ENCODE measurements at places on chromosomes 12 and 14.

GRCh38 chr14:99734406-99735051 is 50.4 kb downstream of the CYP46A1 start:
- no peak for DNase-seq

GRCh38 chr14:84894254-84894653 is 635.7 kb upstream of the FLRT2 start:
- no peak for DNase-seq

- DNase-seq, result no peak
These were observed 6.7 kb downstream of the SLC2A3 start for GRCh38 chr12:7929083-7929792.

- DNase-seq, result no peak
These were observed 2.6 kb downstream of the ARF6 start for GRCh38 chr14:49895480-49895879.

GRCh38 chr12:1881301-1881700 is 37.2 kb downstream of the CACNA2D4 start:
- no peak for DNase-seq

DNA sequence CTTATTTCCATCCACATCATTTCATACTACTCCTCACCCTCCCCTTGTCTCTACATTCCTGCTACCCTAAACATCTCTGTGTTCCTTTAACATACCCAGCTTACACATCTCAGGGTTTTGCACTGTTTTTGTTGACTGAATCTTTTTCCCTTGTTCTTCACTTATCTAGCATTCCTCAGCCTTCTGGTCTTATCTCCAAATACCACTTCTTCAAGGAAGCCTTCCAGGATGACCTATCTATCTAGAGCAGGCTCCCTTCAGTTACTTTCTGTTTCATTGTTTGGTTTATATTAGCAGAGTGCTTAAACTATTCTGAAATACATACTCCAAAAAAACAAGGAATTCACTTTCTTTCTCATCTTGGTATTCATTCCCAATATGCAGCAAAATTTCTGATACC is 353.1 kb downstream of the NAV3 start:
- DNase-seq, result no peak

DNA sequence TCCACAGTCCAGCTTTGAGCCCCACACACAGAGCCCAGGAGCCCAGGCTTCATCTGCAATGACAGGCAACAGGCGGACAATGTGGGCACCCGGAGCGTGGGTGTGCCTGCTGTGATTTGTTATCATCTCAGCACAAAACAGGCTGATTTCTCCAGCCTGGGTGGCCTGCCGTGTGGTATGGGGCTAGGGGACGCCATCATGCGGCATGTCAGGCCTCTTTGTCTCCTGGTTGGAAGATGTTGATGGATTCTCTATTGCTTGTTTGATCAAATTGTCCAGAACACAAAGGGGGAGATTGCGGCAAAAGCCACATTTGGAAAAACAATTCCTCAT is 147.1 kb downstream of the KIF26A start:
- no peak for DNase-seq

DNA sequence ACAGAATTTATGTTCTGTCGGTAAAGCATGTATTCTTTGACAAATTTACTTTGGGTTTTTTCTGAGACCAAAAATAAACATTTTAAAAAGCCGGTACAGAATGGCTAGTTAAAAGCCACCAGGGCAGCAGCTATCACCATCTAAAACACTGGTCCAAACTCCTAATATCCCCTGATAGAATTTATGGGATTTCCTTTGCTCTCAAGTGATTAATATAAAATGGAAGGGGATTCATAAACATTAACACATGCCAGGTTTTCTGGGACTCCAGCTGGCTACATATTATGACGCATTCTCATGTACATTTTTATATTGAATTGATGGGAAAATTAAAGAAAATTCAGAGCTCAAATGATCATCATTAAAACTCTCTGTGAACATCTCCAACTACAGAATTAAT is 640.8 kb downstream of the C12orf50 start:
- DNase-seq, result no peak

GRCh38 chr12:6171409-6172015 is 28.7 kb upstream of the CD9 start:
- DNase-seq, result no peak

DNA sequence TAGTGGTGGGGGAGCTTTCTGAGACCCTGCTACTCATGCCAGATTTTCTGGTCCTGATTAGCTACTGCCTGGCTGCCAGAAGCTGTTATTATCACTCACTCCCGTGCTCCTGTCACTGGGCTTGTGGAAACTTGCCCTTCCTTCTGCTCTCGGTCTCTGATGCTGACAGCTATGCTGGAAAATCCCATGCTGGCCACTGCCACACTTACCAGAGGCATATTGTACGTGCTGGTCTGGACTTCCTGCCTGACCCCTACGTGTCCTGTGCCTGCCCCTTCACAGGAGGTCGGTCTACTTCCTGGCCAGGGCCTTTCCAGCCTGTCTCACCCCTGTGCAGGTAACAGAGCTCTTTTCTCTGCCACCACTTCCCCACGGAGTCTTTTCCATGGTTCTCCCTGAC is 149.4 kb upstream of the PLEKHG7 start:
- no peak for DNase-seq

DNA sequence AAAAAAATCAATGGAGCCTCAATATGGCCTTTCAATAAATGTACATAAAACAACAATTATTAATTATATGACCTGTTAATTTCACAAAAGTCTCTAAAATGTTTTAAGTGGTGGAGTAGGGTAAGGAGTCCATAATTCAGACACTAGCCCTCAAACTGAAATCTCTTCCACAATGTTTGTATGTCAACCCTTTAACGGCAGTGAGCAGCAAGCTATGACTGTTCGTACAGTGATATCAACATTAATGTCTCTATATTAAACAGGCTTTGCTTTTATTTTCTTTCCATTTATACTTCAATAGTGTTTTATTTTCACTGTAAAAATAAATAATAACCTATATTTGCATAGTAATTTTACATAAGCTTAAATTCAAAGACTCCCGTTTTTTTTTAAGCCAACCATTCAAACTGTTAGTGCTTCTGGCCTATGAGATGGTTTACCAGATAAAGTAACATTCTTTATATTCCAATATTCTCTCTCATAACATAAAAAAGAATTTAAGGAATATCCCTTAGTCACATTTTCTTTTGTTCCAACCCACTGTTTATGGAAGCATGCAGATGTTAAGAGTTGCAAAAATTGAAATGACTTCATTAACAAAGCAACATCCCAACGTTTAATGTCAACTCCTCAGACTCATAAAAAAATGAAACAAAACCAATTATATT is 2.3 kb downstream of the CDK17 start:
- no peak for DNase-seq

DNA sequence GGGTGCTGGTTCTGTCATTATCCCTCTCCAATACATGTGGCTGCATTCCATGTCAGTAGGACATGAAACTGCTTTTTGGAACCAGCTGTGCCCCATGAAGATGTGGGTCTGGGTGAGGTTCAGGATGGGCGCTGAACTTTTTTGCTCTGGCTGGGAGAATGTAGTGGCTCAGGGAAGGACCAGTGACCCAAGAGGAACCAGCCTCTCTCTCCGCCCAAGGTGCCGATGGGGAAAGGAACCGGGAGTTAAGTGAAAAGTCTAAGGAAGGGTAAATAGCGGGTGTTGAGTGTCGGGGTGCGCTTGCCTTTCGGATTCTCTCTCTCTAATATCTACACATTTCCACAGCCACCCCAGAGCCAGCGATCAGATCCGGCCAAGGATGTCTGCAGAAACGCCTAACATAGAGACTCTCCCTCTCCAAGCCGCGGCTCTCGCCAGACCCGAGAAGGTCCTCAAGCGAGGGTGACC is 7.8 kb downstream of the ARHGEF25 start:
- DNase-seq, result no peak

DNA sequence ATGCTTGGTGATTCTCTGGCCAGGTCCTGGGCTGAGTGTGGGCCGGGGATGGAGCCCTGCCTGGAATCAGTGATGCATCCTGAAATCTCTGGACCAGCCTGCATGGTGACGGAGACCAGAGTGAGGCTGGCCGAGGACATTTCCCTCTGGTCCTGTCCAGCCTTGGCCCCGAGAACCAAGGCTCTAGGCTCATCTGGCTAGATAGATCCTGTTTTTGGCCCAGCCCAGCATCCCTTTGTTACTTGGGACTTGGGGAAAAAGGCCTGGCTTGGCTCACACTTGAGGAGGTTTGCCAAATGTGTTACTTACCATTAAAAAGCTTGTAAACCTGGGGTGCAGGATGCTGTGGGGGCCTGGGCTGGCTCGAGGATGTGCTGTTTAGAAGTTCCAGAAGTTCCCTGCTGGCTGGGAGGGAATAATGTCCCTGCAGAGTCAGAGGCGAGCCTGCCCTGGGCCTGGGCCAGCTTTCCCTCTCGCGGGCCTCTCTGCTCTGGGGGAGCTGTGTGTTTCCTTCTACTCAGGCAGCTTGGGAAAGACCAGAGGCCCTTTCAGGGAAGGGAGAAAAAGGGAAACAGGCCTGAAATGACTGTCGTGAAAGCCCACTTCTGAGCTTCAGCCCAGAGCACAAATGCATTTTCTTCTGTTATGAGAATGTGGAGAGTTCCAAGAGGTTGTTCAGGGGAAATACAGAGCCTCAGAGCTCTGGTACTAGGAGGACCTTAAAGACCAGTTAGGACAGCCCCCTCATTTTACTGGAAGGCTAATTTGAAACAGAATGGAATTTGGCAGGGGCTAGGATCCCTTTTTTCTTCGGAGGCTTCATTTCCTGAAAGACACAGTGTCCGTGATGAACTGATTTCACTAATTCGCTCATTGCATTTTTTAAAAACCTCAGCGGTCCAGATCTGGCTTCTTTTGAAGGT is 47.2 kb upstream of the CTDSP2 start:
- no peak for DNase-seq

- DNase-seq, result no peak
These were observed 75.6 kb upstream of the KRAS start for GRCh38 chr12:25326326-25326725.

DNA sequence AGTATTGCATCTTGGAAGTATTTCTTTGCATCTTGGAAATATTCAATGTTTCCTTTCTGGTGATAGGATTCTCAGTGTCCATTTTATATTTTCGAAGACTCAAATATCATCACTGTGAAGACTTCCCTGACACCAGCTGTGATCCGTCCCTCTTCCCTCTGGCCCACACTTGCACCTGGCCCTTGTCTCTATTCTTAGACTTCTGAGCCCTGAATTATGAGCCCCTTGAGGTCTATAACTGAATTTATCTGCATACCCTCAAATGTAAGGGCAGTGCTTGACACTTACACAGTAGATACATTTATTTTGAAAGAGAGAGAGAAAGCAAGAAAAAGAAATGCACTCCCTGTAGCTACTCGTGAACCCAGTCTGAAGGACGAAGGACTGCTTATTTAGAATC is 376.7 kb downstream of the ZFP36L1 start:
- no peak for DNase-seq

- DNase-seq, result no peak
These were observed 2.5 kb downstream of the PGF start for GRCh38 chr14:74952697-74953484.

- DNase-seq, result no peak
These were observed 68.3 kb downstream of the SCARB1 start for GRCh38 chr12:124795081-124795948.

DNA sequence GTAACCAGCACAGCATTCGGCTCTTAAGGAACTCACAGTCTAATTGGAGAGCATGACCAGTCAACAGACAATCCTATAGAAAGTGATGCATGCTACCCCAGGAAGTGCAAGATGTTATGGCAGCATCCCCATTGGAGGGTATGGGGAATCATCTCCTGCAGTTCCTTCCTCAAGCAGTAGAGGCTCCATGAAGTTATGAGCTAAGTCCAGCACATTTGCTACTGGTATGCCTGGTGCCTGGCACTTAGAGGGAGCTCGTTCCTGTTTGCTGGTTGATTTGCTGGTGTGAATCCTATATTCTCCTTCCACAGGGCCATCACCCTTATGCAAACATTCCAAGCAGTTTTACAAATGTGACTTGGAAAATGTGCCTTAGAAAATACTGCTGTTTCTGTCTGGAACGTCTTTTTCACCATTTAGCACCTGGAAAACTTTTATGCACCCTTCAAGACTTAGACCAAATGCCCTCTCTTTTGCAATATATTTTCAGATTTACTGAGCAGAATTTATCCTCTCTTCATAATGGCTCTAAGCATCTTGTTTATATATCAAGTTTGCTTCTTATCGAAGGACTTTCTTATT is 136.1 kb upstream of the WSCD2 start:
- no peak for DNase-seq

- no peak for DNase-seq
These were observed 92.8 kb upstream of the BBS10 start for GRCh38 chr12:76441016-76441415.

DNA sequence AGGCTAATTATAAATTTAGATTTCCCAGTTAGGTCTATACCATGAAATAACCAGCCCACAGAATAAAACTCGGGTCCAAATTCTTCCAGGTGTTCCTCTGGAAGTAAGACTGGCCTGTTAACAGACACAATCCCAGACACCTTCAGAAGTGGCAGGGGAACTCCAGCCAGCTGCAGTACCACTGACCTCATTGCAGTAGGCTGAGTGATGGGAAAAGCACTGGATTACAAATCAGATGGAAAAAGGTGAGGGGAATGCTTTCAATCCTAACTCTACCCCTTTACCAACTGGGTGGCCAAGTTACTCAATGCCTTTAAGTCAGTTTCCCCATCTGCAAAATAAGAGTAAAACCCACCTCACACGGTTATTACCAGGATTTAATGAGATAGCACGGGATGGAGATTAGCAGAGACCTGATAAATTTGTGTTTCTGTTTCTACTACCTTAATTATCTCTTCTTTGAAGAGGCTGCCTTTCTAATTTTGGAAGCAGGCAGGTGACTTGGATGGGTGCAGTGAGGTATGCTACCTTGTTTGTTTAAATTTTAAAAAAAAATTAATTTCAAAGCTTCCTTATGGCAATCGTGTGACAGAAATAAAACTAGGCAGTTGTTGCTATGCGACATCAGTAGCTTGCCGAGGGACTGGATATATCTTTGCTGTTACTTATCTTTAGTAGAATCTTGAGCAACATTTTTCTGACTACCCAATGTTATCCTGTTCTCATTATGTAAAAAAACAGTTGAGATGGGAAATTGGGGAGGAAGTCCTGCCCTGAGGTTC is 167.3 kb upstream of the GRIN2B start:
- DNase-seq, result no peak

DNA sequence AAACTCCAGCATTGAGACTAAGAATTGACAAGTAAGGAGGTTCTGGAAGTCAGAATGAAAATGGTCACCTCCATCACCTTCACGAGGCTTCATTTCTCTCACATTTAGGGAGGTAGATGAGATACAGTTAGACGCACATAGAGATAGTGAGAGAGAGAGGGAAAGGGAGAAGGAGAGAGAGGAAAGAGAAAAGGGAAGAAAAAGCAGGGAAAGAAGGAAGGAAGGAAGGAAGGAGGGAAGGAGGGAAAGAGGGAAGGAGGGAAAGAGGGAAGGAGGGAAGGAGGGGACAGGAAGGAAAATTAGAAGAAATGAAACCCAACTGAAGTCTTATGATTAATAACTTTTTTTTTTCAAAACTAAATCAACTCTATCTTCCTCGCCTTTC is 10.7 kb upstream of the FOXG1 start:
- DNase-seq, result no peak

- DNase-seq, result peak; percentile 29
These were observed 1.4 kb upstream of the CCDC85C start for GRCh38 chr14:99605299-99605961.

- no peak for DNase-seq
These were observed 630 bp downstream of the ALDH1L2 start for GRCh38 chr12:105083551-105084105.

- DNase-seq, result peak; percentile 8
These were observed 43.1 kb downstream of the LLPH start for GRCh38 chr12:66087365-66087943.

- DNase-seq, result no peak
These were observed 312.8 kb upstream of the FKBP4 start for GRCh38 chr12:2481951-2482350.

- DNase-seq, result no peak
These were observed 23.2 kb upstream of the PTGDR start for GRCh38 chr14:52244328-52244727.

Measured in stimulated activated CD8-positive, alpha-beta memory T cell treated with anti-CD3 and anti-CD28 coated beads, Interleukin-15, amount 100 ng/mL, for 24 hours (primary cell).